ENCODE measurements at places on chromosomes 16 and 17.

- no peak for DNase-seq
Measured at GRCh38 chr16:143456-143855, 5.0 kb upstream of the NPRL3 start.

GRCh38 chr16:57091200-57091974 lies 996 bp upstream of the CPNE2 start:
- no peak for DNase-seq

- no peak for DNase-seq
Measured at GRCh38 chr16:79217375-79218011, 383.0 kb downstream of the MAF start.

DNA sequence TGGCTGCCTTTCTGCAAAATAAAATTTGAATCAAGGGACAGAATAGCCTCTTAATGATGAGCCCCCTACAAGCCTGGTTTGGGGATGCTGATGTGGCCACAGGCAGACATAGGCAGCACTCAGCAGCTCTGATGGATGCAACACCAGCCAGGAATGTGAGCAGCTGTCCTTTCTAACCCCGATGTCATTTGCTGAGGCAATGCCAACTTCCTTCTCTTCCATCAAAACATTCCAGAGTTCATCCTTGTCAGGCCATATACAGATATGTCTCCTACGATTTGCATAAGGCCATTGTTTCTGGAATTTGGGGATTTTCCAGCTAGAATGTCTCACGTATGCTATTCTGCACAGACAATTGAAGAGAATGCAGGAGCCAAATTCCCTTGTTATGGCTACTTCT lies 52.1 kb upstream of the MYOCD start:
- DNase-seq = no peak

DNA sequence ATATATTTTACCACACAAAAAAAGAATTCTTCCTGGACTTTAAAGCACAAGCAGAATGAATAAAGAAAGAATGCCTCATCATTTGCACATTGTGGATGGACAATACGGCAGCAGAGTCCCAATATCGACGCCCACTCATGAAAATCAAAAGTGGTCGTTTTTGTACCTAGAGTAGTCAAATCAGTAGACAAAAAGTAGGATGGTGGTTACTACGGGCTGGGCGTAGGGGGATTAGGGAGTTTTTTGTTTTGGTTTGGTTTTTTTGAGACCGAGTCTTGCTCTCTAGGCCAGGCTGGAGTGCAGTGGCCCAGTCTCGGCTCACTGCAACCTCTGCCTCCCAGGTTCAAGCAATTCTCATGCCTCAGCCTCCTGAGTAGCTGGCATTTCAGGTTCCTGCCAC lies 8.6 kb upstream of the CENPV start:
- DNase-seq = no peak

GRCh38 chr16:23248261-23249194 lies 53.6 kb upstream of the SCNN1B start:
- no peak for DNase-seq

GRCh38 chr17:81414756-81415516 lies 19.7 kb downstream of the BAHCC1 start:
- DNase-seq = no peak

- DNase-seq = no peak
Measured at GRCh38 chr17:67982034-67982640, 14.1 kb downstream of the C17orf58 start.

- DNase-seq = no peak
Measured at GRCh38 chr16:2782583-2783351, 4.6 kb downstream of the PRSS33 start.

- no peak for DNase-seq
Measured at GRCh38 chr16:83680980-83681379, 126.8 kb upstream of the HSBP1 start.

- DNase-seq = no peak
Measured at GRCh38 chr16:47144559-47144877, 773 bp upstream of the NETO2 start.

- DNase-seq = no peak
Measured at GRCh38 chr17:43906951-43907424, 348 bp downstream of the MPP2 start.

DNA sequence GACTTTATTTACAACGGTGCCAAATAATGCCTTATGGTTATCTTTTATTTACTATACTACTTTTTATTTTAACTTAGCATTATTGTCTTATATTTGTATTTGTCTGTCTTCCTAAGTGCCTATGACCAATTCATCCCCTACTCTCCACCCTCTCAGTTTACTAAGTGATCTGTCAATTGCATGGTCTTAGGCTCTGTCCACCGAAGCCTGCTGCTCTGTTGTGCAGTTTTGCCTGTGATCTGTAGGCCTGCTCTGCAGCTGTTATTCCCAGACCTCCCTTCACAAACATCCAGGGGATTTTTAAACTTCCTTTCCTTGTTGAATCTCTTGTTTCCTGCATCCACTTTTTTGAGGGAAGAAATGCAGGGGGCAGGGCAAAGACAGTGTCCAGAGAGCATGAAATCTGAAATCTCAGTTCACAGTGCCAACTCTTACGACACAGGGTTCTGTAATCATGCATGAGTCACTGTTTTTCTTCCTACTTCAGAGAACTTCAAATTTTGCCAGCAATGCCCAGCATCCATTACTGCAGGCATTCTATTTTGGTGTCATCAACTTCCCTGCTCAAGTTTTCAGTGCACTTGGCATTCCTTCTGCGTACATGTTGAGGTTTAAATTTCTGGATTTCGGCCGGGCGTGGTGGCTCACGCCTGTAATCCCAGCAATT lies 11.4 kb downstream of the SLFN5 start:
- no peak for DNase-seq

DNA sequence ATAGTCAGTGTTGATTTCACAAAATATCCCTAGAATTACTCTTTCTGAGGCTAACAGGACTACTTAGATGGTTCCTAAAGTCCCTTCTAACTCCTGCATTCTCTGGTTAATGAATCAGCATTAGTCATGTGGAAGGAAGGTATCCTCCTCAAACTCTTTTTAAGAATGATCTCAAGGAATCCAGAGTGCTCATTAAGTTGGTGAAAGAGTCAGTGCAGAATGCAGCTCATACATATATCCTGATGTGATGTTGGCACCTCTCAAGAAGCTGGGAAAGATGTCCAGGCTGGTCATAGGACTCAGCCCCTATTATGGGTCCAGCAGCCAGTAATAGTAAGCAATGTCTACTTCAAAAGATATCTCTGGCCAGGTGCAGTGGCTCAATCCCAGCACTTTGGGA lies 65.5 kb downstream of the PIGL start:
- DNase-seq = no peak

- DNase-seq = no peak
Measured at GRCh38 chr17:14545156-14545906, 244.4 kb downstream of the HS3ST3B1 start.

GRCh38 chr17:80815151-80815681 lies 176.4 kb upstream of the CHMP6 start:
- no peak for DNase-seq

- no peak for DNase-seq
Measured at GRCh38 chr17:62966426-62967204, 580 bp downstream of the TANC2 start.

GRCh38 chr16:2064368-2064945 lies 16.7 kb downstream of the TSC2 start:
- DNase-seq = no peak

GRCh38 chr17:72101526-72101925 lies 19.3 kb upstream of the SOX9 start:
- DNase-seq = no peak

DNA sequence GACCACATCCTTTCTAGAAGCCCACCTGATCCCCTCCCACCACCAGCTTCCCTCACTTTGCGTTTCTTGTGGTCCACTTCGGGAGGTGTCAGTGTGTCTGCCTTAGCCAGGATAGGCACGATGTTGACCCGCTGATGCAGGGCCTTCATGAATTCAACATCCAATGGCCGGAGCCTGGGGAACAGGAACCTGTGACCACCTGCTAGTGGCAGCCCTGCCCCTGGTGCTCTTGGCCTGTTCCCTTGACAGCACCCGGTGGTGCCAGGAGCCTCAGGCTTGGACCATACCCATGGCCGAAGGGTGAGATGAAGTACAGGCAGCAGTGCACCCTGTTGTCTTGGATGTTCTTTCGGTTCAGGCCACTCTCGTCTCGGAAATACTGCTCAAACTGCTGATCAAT lies 7.2 kb upstream of the MTMR4 start:
- DNase-seq = no peak

DNA sequence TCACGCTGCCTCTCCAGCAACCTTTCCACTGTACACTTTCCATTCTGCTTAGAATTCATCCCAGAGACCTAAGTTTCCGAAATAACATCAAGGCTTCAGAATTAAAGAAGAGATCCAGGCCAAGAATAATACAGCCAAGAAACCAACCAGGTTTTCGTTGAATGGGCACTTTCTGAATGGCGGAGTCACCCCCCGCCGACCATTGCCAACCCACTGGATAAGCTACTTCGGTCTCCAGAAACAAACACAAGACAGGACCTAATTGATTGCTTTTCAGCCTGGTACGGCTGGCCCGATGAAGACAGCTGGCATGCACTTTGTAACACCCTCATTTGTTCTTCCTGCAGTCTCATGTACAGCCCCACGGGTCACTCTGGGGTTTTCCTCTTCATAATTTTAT lies 308.1 kb upstream of the ZFHX3 start:
- no peak for DNase-seq

Data from cortex of kidney (tissue), 1 donor.